ENCODE measurements at places on chromosomes 12 and 14.

DNA sequence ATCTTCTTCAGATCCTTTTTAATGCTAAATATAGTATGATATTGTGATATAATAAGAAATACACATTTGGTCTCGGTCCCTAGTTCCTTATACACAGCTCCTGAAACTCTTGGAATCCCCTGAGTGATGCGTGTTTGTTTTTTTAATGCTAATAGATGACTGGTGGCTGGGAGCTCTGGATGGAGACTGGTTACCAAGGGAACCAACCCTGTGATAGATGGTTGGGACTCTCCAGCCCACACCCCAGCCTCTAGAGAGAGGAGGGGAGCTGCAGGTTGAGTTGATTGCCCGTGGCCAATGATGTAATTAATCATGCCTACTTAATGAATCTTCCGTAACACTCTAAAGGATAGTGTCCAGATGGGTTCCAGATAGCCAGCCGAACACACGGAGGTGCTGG is 140.6 kb downstream of the FBXL14 start:
- no peak for DNase-seq

- DNase-seq: no peak
Observed at GRCh38 chr14:105350450-105351244, 36.1 kb downstream of the PACS2 start.

- no peak for DNase-seq
Observed at GRCh38 chr12:51890511-51891171, 2.7 kb downstream of the ANKRD33 start.

- no peak for DNase-seq
Observed at GRCh38 chr12:26029736-26030022, 71.2 kb downstream of the RASSF8 start.

DNA sequence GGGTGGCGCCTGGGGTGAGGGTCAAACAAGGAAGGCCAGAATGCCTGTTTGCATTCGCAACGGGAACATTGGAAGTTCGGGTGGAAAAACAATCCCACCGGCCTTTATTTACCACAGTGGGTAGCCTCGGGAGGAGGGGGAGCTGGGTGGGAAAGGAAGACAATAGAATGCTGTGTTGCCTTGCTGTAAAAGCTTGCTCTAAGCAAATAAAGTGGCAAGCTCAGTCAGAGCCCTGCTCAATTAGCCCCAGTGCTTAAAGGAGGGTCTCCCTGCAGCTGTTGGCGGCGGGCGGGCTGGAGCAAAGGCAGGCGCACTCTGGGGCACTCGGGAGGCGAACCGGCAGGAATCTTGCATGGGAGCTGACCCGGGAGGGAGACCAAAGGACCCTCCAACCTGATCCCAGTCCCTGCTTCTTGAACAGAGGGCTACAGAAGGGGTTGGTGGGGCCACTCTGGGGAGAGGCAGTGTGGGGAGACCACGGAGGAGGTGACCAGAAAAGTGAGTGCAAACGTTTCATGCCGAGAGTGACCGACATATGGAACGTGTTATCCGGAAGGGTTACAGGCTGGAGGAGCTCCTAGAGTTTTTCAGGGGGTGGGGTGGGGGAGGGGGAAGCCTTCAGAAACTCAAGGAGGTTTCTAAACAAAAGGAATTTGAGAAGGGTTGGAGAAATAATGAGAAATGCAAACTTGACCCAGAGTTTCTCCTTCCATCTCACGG is 48.5 kb downstream of the NTF3 start:
- no peak for DNase-seq
